Stimulated activated CD4-positive, alpha-beta T cell treated with anti-CD3 and anti-CD28 coated beads, TNF-alpha, amount 100 ng/mL, for 24 hours (primary cell): ENCODE measurements at places on chromosomes 6 and 20.

- peak; percentile 55 for DNase-seq
Measured at GRCh38 chr6:26187981-26188635, 100.9 kb downstream of the HFE start.

GRCh38 chr6:105109955-105110895 lies 69.6 kb downstream of the POPDC3 start:
- DNase-seq = no peak

DNA sequence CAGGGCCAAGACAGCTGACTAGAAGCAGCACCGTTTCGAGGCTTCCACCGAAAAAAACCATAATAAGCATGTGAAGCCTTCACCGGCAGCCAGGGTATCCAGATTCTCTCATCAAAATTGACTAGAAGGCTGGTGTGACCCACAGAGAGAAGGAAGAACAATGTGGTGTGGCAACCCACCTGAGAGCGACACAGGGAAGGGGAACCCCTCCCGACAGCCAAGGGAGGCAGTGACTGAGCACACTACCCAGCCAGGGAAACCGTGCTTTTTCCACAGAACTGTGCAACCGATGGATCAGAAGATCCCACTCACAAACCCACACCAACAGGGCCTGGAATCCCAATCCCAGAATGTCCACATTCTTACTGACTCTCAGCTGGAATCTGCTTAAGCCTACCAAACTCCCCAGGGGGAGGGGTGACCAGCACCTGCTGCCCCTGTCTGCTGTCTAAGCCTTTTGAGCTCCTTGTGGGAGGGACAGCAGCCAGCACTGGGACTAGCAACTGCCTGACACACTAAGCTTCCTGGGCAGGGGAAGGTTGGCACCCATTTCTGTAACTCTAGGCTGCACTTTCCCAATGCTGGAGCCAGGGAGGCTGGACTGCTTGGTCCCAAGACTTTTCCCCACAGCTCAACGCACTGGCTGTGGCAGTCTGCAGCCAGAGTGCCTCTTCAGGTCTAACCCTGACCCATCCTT lies 231.9 kb upstream of the FAM83B start:
- DNase-seq = no peak

GRCh38 chr6:169653691-169654090 lies 48.1 kb downstream of the WDR27 start:
- DNase-seq = no peak

DNA sequence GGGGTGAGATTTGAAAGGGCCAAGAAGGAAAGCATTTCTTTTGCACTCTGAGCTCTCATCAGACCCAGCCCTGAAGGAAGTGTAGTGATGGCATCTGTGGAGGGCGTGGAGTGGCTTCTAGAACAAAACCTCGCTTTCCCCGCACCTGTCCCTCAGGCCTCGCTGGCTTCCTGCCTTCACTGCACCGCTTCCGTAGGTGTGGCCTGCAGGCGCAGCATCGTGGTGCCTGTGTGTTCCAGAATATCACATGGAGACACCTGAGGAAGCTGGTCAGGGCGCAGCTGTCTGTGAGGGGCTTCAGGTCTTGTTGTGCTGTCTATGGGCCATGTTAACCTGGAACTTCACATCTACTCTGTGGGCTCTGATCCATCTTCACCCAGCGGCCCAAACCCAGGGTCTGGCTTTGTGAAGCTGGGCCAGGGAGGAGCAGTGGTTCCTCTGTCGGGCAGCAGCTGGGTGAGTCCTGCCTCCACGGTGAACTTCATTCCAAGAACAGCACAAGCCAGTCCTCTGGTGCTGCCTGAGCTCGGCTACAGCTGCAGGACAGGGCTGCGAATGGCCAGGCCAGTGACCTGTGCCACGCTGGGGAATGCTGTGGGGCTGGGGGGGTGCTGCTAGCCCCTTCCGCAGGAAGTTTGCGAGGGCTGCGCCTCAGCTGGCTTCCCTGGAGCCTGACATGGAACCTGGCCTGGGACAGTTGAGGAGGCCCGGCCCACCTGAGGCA lies 40.9 kb downstream of the DSTN start:
- peak; percentile 47 for DNase-seq

DNA sequence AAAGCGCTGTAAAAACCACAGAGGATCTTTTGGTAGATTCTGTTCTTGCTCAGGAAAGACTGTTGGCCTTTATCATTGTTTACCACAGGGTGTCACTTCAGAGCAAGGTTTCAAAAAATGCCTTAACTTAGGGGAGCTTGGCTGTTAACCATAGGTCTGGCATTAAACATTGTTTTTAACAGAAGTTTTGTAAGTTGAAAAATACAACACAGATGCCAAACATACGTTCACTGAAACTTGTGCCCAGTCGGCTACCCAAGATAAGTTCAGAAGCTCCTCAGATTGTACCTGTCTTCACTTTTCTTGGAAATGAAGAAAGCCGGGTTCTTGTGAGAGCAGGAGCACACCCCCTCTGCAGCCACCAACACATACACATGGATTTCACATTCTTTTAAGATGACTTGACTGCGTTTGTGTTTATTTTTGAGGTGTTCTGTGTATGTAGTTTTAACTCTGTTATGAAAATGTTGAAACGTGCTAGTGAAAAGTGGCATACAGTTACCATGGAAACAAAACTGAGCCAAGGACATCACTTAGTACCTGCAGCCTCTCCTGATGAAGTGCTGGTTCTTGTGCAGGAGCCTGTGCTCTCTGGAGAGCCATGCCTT lies 64.9 kb downstream of the SYCP2L start:
- DNase-seq = no peak

DNA sequence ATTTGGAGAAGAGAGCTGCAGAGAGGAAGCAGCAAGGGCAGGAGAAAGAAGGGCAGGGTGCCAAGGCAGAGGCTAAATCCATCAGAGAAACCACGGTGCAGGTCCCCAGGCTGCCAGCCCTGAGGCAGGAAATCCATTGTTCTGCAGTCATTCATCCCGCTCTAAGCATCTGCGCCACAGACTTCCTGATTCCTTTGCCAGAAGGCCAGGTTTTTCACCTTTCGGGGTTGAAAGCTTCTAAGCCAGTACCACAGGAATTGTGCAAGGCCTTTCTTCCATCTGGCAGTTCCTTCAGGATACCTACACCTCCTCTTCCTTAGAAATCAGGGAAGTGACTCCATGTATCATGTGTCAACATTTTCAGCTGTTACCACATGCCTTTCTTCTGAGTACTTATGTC lies 45.6 kb downstream of the ADGRF5 start:
- DNase-seq = no peak

GRCh38 chr20:42906120-42906519 lies 283.6 kb downstream of the PTPRT start:
- no peak for DNase-seq

- DNase-seq = no peak
Measured at GRCh38 chr20:49976542-49976941, 6.2 kb upstream of the SNAI1 start.

GRCh38 chr20:11719153-11719552 lies 198.5 kb upstream of the BTBD3 start:
- no peak for DNase-seq

DNA sequence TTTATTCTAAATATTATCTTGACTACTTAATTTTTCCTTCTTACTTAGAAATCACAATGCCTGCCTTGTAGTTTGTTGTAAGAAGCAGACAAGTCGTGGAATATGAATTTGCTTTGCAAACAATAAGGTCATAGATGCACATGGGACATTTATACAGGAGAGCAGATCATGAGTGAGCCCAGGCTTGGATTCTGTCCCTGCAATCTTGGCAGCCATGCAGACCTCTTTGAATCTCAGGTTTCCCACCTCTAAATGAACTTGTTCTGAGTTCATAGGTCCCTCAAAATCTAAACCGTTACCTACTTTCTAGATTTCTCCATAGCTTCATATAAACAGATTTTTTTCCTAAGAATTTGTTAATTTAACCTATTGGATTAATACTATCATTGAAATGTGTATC lies 19.5 kb downstream of the KIAA0408 start:
- DNase-seq = no peak

GRCh38 chr6:170032706-170033309 lies 258.1 kb downstream of the DLL1 start:
- DNase-seq = no peak

- DNase-seq = no peak
Measured at GRCh38 chr6:63739094-63739687, 103.6 kb downstream of the PHF3 start.

DNA sequence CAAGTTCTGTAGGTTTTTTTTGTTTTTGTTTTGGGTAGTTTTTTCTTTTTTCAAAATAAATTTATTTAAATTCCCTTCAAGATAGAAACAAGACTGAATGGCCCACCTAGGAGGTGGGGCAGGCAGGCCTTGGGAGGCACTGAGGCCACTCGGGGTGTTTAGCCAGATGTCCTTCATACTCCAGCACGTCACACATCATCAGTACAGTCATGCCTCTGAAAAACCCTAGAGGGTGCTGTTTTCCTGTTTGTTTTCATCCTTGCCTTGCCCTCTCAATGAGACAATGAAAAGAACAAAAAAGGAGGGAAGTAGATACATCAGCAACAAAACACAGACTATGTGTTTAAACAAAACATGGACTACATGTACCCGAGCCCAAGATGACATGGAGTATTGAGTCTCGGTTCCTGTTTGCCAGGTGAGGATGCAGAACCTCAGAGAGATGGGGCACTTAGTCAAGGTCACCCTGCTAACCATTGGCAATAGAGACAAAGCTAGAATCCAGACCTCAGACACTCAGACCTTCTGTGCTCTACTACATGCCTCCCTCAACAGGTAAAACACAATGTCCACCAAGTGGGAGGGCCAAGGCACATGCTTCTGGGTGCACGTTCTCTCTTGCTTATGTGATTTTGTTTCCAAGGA lies 26.8 kb upstream of the CLIC5 start:
- DNase-seq = no peak

- no peak for DNase-seq
Measured at GRCh38 chr6:52672412-52673025, 1.6 kb downstream of the TMEM14A start.

DNA sequence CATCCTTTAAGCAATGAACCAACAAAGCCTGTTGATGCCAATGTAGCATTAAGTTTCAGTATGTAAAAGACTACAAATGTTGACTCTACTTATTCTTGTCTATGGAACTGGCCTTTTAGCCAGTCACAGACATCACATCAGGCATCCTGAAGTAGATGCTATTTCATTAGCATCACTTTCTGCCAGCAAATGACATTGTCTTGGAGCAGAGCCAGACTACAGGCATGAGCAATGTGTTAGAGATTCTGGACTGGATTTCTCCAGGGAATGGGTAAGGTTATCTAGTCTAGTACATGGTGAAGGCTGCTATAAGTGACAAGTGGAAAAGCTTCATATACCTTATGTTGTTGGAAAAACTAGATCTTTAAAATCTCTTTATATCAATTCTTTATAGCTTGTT lies 142.9 kb downstream of the ADGRB3 start:
- no peak for DNase-seq

- no peak for DNase-seq
Measured at GRCh38 chr20:57973886-57974285, 254.6 kb downstream of the ANKRD60 start.

DNA sequence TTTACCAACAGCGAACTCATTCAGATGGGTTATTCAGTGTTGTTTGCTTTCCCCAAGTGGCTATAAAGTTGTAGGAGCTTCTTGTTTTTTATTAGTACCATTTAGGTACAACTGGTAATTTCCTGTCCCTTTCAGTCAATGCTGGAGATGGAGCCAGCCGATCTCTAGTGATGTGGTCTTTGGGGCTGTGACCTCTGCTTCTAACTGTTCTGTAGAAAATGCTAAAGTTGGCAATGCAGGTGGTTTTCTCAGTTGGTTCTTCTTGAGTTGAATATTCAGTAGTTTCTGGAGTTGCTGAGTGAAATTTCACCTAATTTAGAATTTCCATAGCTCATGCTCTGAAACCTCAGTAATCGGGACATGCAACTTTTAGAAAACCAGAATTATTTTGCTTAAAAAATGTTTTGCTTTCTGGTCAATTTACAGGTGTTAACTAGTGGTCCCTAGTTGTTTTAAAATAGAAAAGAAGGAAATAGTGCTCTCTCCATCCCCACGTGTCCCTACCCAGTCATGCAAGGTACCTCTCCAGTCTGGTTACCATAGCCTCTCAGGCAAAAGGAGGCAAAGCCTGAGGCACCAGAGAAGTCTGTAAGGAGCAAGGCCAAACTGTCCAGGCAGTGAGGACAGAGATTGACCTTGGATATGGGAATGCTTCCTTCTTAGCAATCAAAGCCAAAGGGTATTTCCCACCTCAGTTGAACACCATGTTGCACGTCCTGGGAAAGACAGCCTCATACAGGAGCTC lies 27.3 kb upstream of the GABRR1 start:
- no peak for DNase-seq

DNA sequence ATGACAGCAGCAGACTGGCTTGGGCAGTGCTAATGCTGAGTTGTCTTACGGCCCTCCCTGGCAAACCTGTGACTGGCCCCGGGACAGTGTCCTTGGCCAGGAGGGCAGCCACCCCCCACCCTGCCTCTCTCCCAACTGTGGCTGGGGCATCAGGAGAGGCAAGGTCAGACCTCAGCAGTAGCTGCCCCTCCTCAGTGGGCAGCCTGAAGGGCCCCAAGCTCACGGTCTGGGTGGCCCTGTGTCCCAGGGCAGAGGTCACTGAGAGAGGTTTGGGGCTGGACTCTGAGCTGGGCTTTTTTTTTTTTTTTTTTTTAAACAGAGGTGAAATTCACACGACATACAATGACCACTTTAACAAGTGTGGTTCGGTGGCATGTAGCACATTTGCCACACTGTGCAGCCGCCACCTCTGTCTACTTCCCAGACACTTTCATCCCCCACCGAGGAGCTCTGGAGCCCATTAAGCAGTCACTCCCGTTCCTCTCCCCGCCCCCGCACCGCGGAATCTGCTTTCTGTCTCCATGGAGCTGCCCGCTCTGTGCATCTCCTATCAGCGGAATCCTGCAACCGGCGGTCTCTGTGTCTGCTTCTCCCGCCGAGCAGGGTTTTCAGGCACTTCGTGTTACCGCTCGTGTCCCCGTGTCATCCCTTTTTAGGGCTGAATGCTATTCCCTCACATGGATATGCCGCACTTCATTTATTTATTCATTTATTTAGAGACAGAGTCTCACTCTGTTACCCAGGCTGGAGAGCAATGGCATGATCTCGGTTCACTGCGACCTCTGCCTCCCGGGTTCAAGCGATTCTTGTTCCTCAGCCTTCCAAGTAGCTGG lies 67.9 kb upstream of the GATA5 start:
- no peak for DNase-seq

- DNase-seq = no peak
Measured at GRCh38 chr6:28875191-28875747, 48.5 kb downstream of the TRIM27 start.

DNA sequence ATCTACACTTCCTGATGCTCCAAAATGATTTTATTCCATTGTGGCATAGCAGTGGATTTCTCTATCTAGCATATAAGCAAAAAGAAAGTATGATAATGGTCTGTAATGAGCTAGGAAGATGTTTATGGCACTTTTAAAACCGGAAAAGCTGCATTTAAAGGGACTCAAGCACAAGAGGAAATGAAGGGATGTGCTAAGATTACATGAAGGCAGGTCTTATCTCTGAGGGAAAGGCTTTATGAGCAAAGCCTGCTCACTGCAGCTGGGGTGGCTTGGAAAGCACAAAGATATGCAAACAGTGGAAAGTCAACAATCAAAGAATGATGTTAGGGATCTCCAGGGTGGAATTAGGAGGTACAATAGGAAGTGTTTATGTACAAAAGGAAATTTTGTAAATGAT lies 138.2 kb downstream of the TENT5A start:
- DNase-seq = no peak

GRCh38 chr20:22437354-22437753 lies 147.0 kb downstream of the FOXA2 start:
- no peak for DNase-seq

GRCh38 chr20:48995589-48995988 lies 50.5 kb upstream of the CSE1L start:
- DNase-seq = no peak
